A549 treated with CpdA at 1 μM for 4 hours (cell line): ENCODE measurements at places on chromosomes 16 and 17. TPM values are rescaled to one million over a fixed set of nuclear protein-coding genes. Genes with fewer than 3 reads are reported as not detected.

Gene HOXB3
- 3.8 to 9.3 TPM (median 5.9 TPM) in 5 replicates for total RNA-seq

Gene ABCC3
- 114 to 159 TPM (median 130 TPM) in 5 replicates for total RNA-seq

Gene EVI2B
- 0.11 to 0.17 TPM (median 0.14 TPM) in 4 of 5 replicates, not detected in the other for total RNA-seq

Gene NLE1
- total RNA-seq = 36.0 to 40.6 TPM (median 36.3 TPM) in 5 replicates

Gene CPHXL2
- not detected in 5 replicates for total RNA-seq

Gene MBTPS1
- total RNA-seq = 42.3 to 48.9 TPM (median 46.1 TPM) in 5 replicates

Gene CCDC144A
- 0.66 to 1.6 TPM (median 1.5 TPM) in 5 replicates for total RNA-seq

Gene ANKS4B
- 0.07 to 0.12 TPM (median 0.09 TPM) in 5 replicates for total RNA-seq

Gene SLX4
- total RNA-seq = 4.2 to 6.0 TPM (median 5.2 TPM) in 5 replicates

Gene CSNK1D
- 146 to 164 TPM (median 156 TPM) in 5 replicates for total RNA-seq
